ENCODE measurements at places on chromosomes 3 and 15. TPM values are rescaled to one million over a fixed set of nuclear protein-coding genes. Genes with fewer than 3 reads are reported as not detected.

The RNF111 gene
- 17.7 TPM for total RNA-seq

The GOLGA8H gene
- 0.52 TPM for total RNA-seq

The ONECUT1 gene
- not detected for total RNA-seq

The KBTBD13 gene
- total RNA-seq = 1.6 TPM

The MUC4 gene
- total RNA-seq = 0.52 TPM

The THAP10 gene
- total RNA-seq = 5.2 TPM

The MKRN2OS gene
- total RNA-seq = not detected

The FSTL1 gene
- 377 TPM for total RNA-seq

The ERICH6 gene
- total RNA-seq = not detected

The COL7A1 gene
- total RNA-seq = 2.1 TPM

The CCDC9B gene
- 2.1 TPM for total RNA-seq

The SPTBN5 gene
- total RNA-seq = 1.0 TPM

The BCHE gene
- 42.3 TPM for total RNA-seq

The GOLGA8M gene
- total RNA-seq = 1.0 TPM

The CXCR6 gene
- total RNA-seq = not detected

The LRRC2 gene
- 3.7 TPM for total RNA-seq

The SLC33A1 gene
- total RNA-seq = 19.8 TPM

The CTXN2 gene
- not detected for total RNA-seq

The GUCA1C gene
- total RNA-seq = not detected

The C2CD4A gene
- total RNA-seq = not detected

The MINAR1 gene
- total RNA-seq = 1.6 TPM

The AADAC gene
- total RNA-seq = 1.6 TPM

Measured in skeletal muscle tissue (tissue), 5 donors.